Cerebellar cortex (tissue), 1 donor: ENCODE measurements at places on chromosomes 2 and 18.

DNA sequence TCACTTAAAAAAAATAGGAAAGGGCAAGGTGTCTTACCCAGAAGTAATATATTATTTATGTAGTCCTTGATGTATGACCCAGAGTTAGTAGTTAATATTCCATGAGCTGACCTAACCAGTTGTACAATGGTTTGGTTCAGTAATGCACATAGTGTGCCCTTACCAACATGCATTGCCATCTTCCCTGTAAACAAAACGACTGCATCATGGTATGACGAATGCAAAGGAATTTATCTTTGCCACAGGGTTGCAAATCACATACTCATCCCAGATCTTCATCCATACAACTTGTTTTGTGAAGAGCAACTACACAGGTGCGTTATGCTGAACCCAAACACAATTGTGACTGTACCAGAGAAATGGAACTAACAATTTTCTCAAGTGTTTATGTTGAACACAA lies 68.9 kb upstream of the ZSWIM2 start:
- DNase-seq, result no peak

GRCh38 chr2:24836706-24837105 lies 43.5 kb downstream of the CENPO start:
- DNase-seq, result no peak

- no peak for DNase-seq
Observed at GRCh38 chr18:51091270-51091669, 61.3 kb downstream of the SMAD4 start.

GRCh38 chr2:180158961-180159360 lies 151.9 kb upstream of the CWC22 start:
- DNase-seq, result no peak

- DNase-seq, result no peak
Observed at GRCh38 chr2:240974771-240975572, 23.4 kb upstream of the SNED1 start.

- no peak for DNase-seq
Observed at GRCh38 chr2:239122421-239123110, 274.7 kb downstream of the TWIST2 start.

GRCh38 chr18:47343291-47343690 lies 91.8 kb upstream of the SKOR2 start:
- DNase-seq, result no peak

GRCh38 chr2:70981421-70981820 lies 3.0 kb downstream of the ANKRD53 start:
- DNase-seq, result no peak

DNA sequence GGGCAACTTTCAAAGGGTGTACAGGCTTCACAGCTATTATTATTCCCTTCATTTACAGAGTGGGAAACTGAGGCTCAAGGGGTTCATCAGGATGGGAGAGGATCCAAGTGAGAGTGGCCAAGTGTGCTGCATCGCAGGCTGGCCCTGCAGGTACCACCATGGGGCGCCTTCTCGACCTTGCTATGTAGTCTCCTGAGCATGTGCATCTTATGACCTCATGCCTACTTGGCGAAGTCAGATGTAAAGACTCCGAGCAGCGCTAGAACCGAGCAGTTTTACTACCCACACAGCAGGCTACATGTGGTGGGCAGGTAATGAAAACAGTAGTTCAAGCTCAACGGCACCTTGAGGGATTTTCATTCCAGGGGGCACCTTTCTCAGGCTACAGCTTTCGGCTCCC lies 42.0 kb downstream of the TFCP2L1 start:
- DNase-seq, result no peak

DNA sequence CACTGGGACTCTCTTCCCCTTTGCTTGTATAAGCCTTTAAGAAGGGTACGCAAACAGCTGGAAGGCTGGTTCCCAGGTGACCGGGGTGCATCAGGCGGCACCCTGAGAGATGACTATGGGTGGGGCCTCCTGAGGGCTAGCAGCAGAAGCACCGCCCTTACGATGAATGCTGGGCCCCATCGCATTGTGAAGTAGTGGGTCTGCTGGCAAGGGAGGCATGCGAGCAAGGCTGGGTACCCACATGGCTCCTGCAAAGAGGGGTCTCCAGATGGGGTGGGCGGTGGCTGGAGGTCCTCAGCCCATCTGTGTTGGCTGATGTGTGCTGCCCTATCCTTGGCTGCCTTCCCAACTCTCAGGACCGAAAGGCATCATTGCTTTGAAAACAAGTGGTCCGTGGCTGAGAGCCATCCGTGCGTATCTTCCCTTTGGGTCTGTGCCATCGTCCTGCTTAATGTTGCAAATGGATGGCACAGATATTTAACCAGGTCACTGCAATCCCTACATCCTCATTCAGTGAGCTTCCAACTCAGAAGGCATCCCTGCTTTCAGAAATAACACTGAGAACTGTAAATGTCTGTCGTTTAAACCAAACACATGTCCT lies 83.5 kb upstream of the GPC1 start:
- peak; percentile 72 for DNase-seq

- peak; percentile 25 for DNase-seq
Observed at GRCh38 chr18:72544092-72544886, at the start of gene CBLN2. Gene CBLN2 (minus strand): TSS chr18:72544342. CDS start chr18:72542160, 2,182 bp downstream.

- no peak for DNase-seq
Observed at GRCh38 chr2:107988108-107988507, 1.8 kb downstream of the SLC5A7 start.

GRCh38 chr2:209653134-209653533 lies 118.5 kb upstream of the UNC80 start:
- DNase-seq, result no peak

GRCh38 chr2:47601568-47601967 lies 181.4 kb upstream of the MSH6 start:
- DNase-seq, result no peak

GRCh38 chr2:65482971-65483370 lies 50.6 kb upstream of the SPRED2 start:
- no peak for DNase-seq

GRCh38 chr2:113981404-113982134 lies 91.7 kb downstream of the ACTR3 start:
- DNase-seq, result no peak

- DNase-seq, result no peak
Observed at GRCh38 chr18:30328839-30329238, 713.7 kb downstream of the DSC3 start.

DNA sequence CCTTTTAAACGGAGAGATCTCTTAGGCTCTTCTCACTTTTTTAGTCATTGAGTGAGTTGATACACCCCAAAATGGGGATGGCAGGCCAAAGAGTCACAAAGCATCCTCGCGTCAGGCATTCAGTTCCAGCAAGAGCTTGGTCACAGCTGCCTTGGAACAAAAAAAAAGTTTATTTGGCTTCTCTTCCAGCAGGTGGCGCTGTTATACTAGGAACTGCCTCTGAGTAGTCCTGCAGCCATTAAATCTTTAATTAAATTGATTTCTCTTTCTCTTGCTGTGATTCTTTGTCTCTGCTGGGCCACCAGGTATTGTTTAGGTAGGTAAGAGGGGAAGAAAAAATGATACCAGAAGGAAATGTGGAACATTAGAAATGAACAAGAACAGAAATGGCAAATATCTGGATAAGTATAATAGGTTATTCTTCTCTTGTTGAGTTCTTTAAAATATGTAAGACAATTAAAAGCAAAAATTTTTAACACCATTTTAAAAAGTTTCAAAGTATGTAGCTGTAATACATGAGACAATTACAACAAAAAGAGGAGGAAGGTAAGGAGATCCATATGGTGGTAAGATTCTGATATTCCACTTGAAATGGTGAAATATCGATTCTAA lies 175.1 kb downstream of the GALNT1 start:
- DNase-seq, result peak; percentile 47

DNA sequence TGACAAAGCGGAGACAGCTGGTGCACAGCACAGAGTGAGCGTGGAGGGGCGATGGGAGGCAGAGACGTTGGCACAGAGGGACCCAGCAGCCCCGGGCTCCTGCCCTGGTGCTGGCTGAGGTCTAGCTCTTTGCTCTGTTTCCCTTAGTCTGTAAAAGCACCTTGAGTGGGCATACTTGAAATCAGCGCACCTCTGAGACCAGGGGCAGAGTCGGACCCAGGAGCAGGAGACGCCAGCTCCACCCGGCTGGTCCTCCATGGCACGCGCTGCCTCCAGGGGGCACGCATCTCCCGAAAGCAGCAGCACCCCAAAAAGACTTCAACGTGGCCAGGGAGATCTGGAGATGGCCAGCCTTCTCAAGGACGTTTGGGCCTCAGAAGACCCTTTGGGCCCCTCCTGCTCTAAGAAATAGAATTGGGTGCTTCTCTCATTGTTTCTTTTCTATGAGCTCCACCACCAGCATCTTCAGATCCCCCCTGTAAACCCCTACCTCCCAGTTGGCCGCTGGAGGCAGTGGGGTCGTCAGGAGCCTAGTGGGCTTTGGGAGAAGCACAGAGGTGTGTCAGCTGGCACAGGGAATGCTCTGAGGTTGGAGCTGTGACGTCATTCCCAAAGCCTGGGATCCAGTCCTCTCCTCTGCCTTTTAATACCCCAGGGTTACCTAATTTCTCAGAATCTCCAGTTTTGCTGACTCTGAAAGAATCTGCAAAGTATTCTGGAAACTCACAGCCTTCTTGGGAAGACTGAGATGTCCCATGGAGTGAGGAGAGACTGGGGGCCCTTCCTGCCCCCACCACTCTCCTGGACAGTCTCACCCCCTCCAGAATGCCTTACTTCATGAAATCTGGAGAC lies 58.9 kb downstream of the CIB4 start:
- DNase-seq, result no peak

GRCh38 chr18:57918601-57919000 lies 115.5 kb upstream of the ATP8B1 start:
- no peak for DNase-seq

DNA sequence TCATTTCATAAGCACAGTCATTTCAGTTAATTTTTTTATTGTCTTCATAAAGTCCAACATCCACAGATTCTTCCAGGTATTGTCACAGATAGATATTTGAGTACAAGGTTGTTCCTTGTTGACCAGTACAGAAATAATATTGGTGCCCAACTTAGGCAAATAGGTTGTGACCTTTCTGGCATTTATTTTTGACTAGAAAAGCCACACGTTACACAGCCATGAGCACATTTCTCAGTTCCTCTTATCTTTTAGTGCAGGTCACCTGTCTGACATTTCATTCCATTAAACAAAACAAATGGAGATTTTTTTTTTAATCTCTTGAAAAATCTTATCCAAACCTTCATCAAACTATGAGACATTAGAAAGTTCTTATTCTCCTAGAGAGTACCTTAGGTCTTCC lies 428.8 kb downstream of the ZNF521 start:
- DNase-seq, result no peak

DNA sequence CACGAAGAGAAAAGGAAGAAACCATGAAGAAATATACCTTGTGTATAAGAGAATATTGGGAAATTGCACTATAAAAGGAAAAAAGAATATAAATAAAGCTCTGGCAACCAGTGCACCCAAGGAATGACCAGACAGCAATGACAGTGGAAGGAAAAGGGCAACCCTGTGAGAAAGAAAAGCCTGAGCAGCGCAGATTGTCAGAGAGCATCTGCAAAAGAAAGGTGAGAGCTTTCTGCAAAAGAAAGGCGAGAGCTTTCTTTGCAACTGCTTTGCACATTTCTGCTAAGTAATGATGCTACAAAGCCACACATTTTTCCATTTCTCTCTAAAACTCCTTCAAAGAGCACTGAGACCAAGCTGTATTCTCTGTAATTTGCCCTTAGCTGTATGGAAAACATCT lies 83.6 kb downstream of the CTNNA2 start:
- DNase-seq, result no peak

DNA sequence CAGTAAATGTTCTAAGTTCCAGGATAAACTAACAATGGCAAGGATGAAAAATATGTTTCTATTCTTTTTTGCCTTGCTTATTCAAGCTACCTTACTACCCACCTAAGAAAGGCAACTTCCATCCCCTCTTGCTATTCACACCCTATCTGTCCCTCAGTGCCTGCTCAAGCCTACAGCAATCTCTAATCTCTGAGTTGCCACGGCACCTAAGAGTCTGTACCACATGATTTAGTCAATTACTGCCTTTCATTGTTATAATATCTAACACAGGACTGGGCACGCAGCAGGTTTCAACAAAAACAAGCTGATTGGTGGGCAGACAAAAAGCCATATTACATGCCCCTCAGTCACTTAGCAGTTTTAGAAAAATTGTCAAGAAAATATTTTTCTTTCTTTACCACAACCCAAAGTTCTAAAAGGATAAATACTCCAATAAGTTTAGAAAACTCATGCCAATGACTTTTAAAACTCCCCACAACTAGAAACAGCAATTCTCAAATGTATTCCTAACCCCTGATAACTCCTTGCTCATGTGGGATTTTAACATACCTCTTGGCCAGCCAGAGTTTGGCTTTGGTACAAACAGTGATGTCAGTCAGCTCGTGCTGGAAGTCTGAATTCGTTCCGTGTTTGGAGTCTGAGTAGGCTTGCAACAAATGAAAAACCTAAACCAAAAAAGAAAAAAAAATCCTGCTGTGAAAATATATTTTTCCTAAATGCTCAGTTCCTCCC lies 117.3 kb upstream of the ZFP36L2 start:
- peak; percentile 40 for DNase-seq
